ENCODE measurements at places on chromosomes 13 and 19. TPM values are rescaled to one million over a fixed set of nuclear protein-coding genes. Genes with fewer than 3 reads are reported as not detected.

Gene ZSCAN1
- polyA plus RNA-seq, result 2.8 TPM

Gene C5AR2
- polyA plus RNA-seq, result 3.0 TPM

Gene SBK2
- polyA plus RNA-seq, result not detected

Gene ACOD1
- not detected for polyA plus RNA-seq

Gene CD70
- polyA plus RNA-seq, result not detected

Gene SMIM7
- polyA plus RNA-seq, result 144 TPM

Gene FBXO17
- 44.3 TPM for polyA plus RNA-seq

Gene ACP7
- polyA plus RNA-seq, result 0.13 TPM

Gene ZNF682
- 6.5 TPM for polyA plus RNA-seq

Gene CAPN12
- 27.1 TPM for polyA plus RNA-seq

Gene CA11
- polyA plus RNA-seq, result 42.3 TPM

Gene ADGRE3
- polyA plus RNA-seq, result not detected

Gene OXGR1
- polyA plus RNA-seq, result 3.5 TPM

Gene NLRP7
- not detected for polyA plus RNA-seq

Gene SHANK1
- 0.24 TPM for polyA plus RNA-seq

Gene SBSN
- not detected for polyA plus RNA-seq

Gene EDNRB
- polyA plus RNA-seq, result 14.0 TPM

Gene PSG1
- not detected for polyA plus RNA-seq

Gene RNF126
- 33.3 TPM for polyA plus RNA-seq

Gene COL5A3
- polyA plus RNA-seq, result 0.97 TPM

Gene ZNF229
- 2.0 TPM for polyA plus RNA-seq

Gene EXOC3L2
- 15.4 TPM for polyA plus RNA-seq

Gene RNF225
- not detected for polyA plus RNA-seq

Gene GAS6
- 135 TPM for polyA plus RNA-seq

Gene F7
- polyA plus RNA-seq, result 0.52 TPM

Gene PTGER1
- 14.3 TPM for polyA plus RNA-seq

Gene TPTE2
- polyA plus RNA-seq, result not detected

Gene KLF12
- polyA plus RNA-seq, result 2.6 TPM

Gene LILRA1
- polyA plus RNA-seq, result 0.43 TPM

Gene S1PR2
- 1.5 TPM for polyA plus RNA-seq

Gene ZNF880
- 10.9 TPM for polyA plus RNA-seq

Gene CEACAM3
- polyA plus RNA-seq, result not detected

Gene NAPA
- 213 TPM for polyA plus RNA-seq

Gene F2RL3
- polyA plus RNA-seq, result 1.4 TPM

Gene BST2
- 250 TPM for polyA plus RNA-seq

Gene SHC2
- polyA plus RNA-seq, result 10.7 TPM

Gene SIGLEC10
- 0.34 TPM for polyA plus RNA-seq

Gene PPP1R13L
- 21.4 TPM for polyA plus RNA-seq

Gene LEUTX
- polyA plus RNA-seq, result not detected

Measured in kidney (tissue), 22 donors.